ENCODE measurements at places on chromosomes 7 and 10. TPM values are rescaled to one million over a fixed set of nuclear protein-coding genes. Genes with fewer than 3 reads are reported as not detected.
A peak's percentile ranks its signal among the peaks of the same experiment; 100 is the strongest.

- DNase-seq: no peak
Measured at GRCh38 chr7:117707080-117707479, 166.2 kb downstream of the CTTNBP2 start.

- DNase-seq: no peak
Measured at GRCh38 chr7:85038466-85038865, 148.4 kb downstream of the SEMA3D start.

GRCh38 chr10:130429809-130430208 is 293.6 kb downstream of the GLRX3 start:
- no peak for DNase-seq

- no peak for DNase-seq
Measured at GRCh38 chr10:132479603-132480221, 57.9 kb upstream of the INPP5A start.

DNA sequence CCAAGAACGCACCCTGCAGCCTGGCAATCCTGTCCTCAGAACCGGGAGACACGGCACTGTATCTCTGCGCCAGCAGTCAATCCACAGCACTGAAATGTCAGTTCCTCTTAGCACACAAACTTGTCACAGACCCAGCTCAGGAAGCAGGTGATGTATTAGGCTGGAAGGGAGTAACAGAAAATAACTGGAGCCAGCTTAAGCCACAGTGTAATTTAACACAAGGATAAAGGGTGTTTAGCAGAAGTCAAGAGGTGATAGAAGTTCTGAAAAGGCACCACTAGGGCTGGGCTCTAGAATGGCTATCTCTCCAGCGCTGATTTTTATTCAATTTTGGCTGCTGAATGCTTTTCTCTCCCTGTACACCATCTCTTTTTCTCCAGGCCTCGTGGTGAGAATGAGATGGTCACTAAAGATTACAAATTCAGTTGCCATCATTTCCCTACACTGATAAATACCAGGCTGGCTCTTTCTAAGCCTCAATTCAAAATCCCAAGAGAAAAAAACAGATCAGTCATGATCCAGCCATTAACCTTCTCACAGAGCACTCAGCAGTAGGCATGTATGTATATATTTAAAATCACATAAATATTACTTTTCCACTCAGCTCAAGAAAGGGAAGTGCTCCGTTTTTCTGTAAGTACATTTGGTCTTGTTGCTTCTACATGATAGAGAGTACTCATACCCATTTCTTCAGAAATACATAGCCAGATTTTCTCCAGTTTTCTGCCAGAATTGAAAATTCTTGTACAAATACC is 102.7 kb upstream of the PRSS1 start:
- peak; percentile 43 for DNase-seq

- no peak for DNase-seq
Measured at GRCh38 chr10:87966459-87966858, 103.0 kb downstream of the PTEN start.

GRCh38 chr10:2882628-2883027 is 184.7 kb upstream of the PFKP start:
- no peak for DNase-seq

DNA sequence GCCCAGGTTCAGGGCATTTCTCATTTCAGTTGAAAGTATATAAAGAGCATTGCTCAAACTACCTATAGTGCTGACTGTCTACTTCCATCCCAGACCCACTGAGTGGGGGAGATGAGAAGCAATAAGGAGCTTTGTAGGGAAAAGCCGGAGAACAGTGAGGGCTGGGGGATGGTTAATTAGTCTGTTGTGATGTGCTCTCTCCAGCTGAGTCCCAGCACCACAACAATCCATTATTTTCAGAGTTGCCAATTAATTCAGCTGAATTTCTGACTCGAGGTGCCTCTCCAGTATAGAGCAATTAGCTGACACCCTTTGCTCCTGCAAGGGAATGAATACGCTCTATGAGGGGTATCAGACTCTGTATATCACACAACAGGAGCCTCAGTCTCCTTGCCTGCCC is 1118.6 kb downstream of the SORCS3 start:
- DNase-seq: no peak

DNA sequence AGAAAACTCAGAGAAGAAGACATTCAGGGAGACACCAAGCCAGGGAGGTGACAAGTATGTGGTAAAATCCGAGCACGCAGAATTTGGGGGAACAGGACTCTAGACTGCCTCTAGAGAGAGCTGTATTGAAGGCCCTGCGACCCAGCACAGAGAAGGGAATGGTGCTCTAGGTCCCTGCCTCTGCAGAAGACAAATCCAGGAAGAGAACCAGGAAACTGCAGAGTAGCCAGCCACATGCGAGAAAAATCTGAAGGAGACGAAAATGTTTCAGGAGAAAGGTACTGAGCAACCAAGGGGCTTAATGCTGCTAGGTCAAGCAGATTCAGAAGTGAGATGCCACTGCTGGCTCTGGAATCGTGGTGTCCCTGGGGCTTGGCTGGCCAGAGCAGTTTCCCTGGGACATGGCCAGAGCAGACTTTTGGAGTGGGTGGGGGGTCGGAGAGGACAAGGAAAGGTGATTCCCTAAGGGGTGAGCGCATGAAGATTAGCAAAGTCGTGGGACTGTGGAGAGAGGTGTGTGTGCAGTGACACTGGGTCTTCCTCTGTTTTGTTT is 158.0 kb upstream of the KLF6 start:
- no peak for DNase-seq

- DNase-seq: no peak
Measured at GRCh38 chr7:1539181-1539881, 8.8 kb downstream of the MAFK start.

- no peak for DNase-seq
Measured at GRCh38 chr10:106960812-106961211, 203.7 kb downstream of the SORCS1 start.

Gene ADRA2A
- polyA plus RNA-seq: not detected

Gene AZGP1
- 0.15 TPM for polyA plus RNA-seq

Gene CYP26A1
- not detected for polyA plus RNA-seq

Gene NUDCD3
- 83.1 TPM for polyA plus RNA-seq

Gene NPSR1
- not detected for polyA plus RNA-seq

Measured in SK-N-SH (cell line).